Activated T-cell treated with anti-CD3 and anti-CD28 coated beads for 48 hours (primary cell): ENCODE measurements at places on chromosomes 5 and 9.

DNA sequence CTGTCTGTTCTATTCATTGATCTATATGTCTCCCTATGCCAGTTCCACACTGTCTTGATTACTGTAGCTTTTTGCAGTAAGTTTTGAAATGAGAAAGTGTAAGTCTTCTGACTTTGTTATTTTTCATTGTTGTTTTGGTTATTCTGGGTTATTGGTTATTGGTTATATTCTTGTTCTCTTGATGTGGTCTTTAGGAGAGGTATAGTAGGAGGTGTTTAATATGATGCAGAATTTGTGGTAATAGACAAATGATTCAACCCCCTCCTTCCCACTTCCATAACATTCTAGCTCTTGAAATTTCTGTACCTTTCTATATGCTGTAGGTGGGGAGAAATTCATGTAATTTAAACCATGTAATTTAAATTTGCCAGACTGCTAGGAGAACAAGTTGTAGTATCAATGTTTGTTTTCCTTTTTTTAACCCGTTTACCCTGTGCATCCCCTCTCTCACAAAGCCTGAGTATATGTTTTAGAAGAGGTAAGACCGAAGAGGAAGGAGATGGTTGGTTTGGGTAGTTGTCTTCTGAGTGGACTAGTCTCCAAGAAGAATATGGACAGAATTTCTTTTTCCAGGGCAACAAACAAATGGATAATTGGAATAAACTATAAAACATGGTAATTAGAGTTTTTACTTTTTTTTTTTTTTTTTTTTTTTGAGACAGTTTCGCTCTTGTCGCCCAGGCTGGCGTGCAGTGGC, 19.2 kb downstream of the ANKHD1 start:
- no peak for DNase-seq

DNA sequence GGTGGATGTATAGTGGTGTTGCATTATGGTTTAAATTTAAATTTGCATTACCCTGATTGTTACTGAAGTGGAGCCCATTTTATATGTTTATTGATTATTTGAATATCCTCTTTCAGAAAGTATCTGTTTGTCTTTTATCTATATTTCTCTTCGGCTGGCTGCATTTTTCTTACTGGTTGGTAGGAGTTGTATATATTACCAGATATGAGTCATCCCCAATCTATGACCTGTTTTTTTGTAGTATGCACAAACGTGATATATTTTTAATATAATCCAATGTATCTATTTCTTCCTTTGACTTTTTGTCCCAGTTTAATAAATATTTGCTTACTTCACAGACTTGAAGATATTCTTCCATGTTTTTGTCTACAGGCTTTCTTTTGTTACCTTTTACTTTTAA, 29.3 kb upstream of the CAMK4 start:
- no peak for DNase-seq

- no peak for DNase-seq
Measured at GRCh38 chr9:88777498-88778312, 213.6 kb upstream of the S1PR3 start.

GRCh38 chr5:68843624-68844364, 250.0 kb upstream of the SLC30A5 start:
- DNase-seq = no peak

GRCh38 chr9:130024597-130024994, 18.4 kb downstream of the FNBP1 start:
- DNase-seq = no peak

DNA sequence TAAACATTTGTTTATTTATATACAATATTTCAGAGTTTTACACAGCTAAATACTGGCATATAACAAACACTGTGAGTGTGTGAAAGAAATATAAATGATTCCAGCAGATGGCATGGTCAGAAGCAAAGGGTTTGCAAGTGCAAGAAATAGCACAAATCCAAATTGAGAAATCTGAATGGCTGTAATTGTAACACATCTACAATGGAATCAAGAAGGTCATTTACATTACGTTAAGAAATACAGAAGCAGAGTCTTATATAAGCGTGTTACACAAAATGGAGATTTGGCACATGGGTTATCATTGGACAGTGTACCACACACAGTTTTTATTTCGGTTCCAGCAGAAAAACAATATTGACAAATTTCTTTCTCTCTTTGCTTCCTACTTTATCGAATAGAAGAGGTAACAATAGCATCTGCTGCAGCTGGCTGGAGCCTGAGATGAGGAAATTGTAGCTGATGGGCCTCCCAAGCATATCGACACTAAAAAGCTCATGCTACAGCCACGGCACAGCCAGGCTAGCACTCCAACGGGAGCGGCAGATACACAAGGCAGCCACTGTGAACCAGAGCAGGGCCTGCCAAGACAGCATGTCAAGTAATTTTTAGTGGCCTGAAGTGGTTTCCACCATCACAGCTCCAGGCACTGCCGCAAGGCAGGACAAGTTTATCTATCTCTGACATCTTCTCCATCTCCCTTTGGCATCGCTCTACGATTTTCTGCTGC, 564.6 kb upstream of the DMAC1 start:
- DNase-seq = no peak

DNA sequence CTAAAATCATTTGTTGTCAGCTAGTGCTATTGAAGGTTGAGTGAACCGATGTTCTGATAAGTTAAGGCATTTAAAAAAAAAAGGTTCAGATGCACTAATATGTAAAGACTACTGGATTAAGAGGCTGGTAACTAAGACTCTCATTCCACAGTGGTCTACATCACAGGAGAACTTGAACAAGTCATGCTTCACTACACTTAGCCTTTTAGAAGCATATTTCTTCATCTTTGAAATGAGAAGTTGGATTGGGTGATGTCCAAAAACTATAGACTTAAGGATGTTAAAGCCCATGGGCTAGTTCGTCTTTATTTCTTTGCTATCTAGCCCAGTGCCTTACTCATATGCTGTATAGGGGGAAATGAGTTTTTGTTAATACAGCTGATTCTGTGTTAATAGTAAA, 107.2 kb downstream of the NDUFS4 start:
- no peak for DNase-seq

GRCh38 chr5:75239681-75240080, 3.0 kb upstream of the ANKRD31 start:
- DNase-seq = no peak

DNA sequence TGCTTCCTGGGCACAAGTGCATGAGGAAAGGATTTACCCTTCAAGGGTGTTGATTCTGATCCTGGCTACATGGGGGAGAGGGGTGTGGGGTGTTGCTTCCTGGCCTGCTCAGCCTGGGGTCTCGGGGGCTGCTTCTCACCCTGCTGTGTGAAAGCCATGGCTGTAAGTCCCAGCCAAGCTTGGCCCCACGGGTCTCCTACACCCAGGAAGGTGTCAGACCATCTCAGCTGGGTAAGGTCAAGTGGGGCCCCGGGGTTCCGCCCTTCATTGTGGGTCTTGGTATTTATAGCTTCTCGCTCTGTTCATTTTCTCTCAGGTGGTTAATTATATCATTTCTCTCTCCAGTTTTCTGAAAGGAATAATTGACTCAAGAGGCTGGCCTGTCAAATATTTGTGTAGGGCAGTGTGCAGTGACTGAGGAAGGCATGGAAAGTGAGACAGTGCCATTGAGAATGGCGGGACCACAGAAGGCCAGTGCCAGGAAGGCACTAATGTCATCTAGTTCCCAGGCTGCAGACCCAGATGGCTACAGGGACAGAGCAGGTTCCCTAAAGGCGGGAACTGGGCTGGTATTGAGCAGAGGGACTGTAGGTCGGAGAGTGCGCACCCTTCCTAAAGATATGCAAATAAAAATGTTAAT, 126.0 kb downstream of the FOXD1 start:
- DNase-seq = no peak

DNA sequence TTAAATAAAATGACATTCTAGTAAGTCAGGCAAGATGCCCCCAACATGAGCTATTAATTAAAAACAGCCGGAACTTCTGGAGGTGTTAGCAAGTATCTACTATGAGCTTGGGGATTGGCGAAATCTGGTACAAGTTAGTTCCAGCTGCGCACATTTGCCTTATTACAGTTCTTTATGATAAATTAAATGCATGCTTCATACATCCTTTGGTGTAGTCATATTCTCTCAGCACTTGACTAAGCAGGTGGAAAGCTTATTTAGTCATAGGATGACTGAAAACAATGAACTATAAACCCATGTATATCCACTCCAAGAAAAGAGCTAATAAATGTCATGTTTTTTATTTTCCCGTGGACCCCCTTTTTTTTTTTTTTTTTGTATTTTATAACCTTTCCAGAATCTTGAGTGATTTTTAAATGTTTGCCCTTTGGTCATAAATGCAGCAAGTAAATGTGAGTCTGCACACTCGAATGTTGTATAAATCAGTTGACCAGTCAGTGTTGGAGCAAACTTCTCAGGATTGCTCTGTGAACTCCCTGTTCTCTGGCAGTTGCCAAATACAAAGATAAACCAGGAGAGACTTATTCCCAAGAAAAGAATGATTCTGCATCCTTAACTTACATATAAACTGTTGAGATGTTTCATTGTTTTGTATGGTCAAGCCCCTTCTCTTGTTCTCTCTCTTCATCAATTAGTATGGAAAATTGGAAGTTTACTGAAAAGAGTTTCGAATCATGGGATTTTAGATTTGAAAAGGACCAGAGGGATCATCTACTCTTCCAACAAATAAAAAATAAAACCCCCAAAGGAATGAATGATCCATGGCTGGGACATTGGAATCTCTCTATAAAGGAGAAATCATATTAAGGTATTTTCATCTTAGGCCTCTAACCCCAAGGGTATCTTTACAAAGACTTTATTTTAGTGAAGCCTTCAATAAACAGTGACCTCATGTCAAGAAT, 38.3 kb downstream of the PIK3R1 start:
- DNase-seq = no peak

DNA sequence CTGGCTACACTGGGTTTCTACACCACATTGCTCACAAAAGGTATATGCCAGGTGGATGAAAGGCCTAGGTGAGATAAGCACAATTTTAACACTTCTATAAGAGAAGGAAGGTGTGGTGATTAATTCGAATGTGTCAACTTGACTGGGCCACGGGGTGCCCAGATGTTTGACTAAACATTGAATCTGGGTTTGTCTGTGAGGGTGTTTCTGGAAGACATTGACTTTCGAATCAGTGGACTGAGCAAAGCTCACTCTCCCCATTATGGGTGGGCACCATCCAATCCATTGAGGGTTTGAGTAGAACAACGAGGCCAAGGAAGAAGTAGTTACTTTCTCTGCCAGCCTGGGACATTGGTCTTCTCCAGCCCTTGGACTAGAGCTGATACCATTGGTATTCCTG, 78.2 kb upstream of the COL5A1 start:
- no peak for DNase-seq

GRCh38 chr5:142495531-142495930, 170.7 kb upstream of the SPRY4 start:
- no peak for DNase-seq

- peak; percentile 47 for DNase-seq
Measured at GRCh38 chr5:42889311-42889933, 77.7 kb upstream of the SELENOP start.

DNA sequence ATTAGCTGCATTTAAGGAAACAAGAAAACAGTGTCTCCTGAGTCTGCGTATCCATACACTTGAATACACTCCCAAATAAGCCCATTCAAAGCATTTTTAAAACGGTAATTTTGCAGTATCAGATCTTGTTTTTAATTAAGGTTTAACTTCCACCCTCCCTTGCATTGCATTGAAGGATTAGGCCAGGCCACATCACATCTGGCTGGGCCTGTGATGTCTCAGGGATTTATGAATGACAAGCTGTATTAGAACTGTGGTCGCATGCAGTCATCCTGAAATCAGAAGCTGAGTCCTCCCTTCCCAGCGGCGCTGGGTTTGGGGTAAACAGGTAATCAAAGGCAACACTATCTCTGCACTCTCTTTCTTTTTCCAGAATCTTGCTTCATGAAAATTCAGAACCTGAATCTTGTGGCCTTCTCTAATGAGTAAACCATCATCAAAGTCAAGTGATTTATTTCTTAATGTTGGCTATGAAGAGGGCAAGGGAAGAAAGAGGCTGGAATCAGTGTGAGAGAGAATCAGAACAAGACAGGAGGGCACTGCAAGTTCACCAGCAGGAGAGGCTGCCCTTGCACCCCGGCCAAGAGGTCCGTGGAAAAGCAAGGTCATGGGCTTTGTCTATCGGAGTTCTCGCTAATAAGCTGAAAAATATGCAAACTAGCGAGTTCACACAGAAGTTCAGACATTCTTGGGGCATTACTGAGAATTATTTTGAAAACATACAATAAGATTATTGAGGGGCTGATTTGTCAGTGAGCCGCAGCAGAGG, 80.0 kb upstream of the ZSWIM6 start:
- DNase-seq = no peak

GRCh38 chr5:968881-969280, 39.7 kb upstream of the NKD2 start:
- no peak for DNase-seq

GRCh38 chr5:8456846-8457186, 587.9 kb downstream of the MTRR start:
- no peak for DNase-seq

DNA sequence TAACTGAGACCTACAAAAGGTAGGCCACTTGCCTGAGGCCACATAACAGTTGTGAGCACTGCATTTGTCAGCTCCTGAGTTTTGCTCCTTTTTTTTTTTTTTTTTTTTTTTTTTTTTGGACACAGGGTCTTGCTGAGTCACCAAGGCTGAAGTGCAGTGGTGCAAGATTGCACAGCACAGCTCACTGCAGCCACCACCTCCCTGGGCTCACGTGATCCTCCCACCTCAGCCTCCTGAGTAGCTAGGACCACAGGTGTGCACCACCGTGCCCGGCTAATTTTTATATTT, 37.1 kb downstream of the LAMC3 start:
- DNase-seq = no peak

DNA sequence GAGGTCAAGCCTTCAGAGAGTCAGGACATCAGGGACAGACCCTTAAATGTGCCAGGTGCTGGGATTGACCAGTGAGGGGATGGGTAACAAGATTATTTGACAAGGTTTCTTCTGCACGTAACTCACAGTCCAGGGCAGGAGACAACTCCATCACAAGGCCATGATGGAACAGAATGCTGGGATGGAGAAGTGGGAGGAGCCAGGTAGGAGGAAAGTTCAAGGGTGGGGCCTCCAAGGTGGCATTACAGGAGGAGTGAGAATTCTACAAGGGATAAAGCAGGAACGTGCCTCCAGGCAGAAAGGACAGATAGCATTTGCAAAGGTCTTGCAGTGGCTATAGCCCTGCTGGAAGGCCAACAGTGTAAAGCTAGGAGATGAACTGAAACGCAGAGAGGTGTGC, 102.2 kb downstream of the FGF18 start:
- no peak for DNase-seq

- DNase-seq = no peak
Measured at GRCh38 chr5:141826674-141827073, 51.5 kb downstream of the PCDH1 start.

DNA sequence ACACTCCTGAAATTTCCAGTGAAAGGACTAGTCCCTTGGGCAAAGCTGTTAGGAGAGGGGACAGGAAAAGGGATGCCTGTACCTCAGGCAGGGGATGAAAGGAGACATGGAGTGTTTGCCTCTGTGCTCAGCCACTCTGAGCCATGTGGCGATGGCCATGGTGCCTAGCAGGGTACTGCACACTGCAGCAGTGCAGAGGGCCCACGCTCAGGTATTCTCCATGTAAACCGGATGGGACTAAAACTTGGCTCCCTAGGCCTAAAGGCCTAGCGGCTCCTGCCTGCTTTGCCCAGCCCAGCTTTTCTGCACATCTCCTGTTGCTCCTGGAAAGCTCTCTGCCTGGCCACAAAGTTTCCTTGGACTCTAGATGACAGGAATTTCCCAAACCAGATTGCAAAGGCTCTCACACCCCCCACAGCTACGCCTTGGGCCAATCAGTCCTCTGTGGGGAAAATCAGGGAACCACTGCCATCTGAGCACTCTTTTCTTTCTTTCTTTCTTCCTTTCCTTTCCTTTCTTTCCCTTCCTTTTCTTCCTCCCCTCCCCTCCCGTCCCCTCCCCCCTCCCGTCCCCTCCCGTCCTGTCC, 44.3 kb downstream of the HABP4 start:
- DNase-seq = no peak

- DNase-seq = no peak
Measured at GRCh38 chr9:90288275-90288639, 354.4 kb downstream of the DIRAS2 start.
